ENCODE measurements at places on chromosomes 7 and 10.
A peak's percentile ranks its signal among the peaks of the same experiment; 100 is the strongest.

DNA sequence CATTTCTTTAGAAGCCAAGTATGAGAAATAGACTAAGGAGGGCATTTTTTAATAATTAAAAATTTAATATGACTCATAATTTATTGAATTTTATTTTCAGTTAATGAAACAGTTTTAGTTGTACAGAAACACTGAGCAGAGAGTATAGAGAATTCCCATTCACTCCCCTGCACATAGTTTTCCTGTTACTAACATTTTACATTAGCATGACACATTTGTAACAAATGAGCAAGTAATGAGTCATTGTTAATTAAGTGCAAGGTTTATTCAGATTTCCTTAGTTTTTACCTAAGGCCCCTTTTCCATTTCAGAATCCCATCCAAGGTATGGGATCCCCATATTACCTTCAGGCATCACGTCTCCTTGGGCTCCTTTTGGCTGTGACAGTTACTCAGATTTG lies 271.5 kb upstream of the FZD8 start:
- DNase-seq: no peak

DNA sequence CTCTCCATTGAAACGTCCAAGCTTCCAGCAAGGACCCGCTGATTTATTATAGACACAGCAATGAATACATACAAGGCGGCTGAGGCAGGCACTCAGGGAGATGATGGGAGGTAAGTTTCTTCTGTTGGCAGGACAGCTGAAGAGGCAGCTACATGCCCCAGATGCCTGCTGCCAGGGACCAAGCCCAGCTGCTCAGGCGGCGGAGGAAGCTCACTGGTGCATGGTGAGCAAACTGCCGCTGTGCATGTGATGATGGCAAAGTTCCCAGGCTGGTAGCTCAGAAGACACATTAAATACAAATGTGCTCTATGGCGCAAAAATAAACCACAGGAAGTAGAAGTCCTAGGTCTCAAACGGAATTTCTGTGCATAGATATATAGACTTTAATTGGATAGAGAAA lies 2.3 kb downstream of the DNTT start:
- peak; percentile 5 for DNase-seq

GRCh38 chr7:50664937-50665336 lies 99.7 kb upstream of the DDC start:
- DNase-seq: no peak

- DNase-seq: no peak
Measured at GRCh38 chr10:4354382-4354812, 471.6 kb upstream of the AKR1E2 start.

GRCh38 chr10:35236739-35237138 lies 99.6 kb upstream of the CCNY start:
- no peak for DNase-seq

DNA sequence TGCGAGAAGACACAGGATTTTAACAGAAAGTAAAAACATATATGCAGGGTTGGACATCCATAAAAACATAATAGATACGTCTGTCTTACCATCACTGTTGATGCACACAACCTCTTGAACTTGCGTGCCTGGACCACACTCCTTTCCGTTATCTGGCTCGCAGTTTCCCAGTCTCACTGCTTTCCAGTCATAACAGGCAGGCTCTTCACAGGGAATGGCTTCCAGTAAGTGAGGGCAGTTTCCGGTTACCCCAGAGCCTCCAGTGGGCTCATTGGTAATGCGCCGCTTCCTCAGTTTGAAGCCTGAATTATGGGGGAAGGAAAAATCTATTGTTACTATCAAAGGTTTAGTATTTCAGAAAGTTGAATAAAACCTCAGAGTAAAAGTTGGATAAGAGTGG lies 290.7 kb downstream of the THSD7A start:
- no peak for DNase-seq

DNA sequence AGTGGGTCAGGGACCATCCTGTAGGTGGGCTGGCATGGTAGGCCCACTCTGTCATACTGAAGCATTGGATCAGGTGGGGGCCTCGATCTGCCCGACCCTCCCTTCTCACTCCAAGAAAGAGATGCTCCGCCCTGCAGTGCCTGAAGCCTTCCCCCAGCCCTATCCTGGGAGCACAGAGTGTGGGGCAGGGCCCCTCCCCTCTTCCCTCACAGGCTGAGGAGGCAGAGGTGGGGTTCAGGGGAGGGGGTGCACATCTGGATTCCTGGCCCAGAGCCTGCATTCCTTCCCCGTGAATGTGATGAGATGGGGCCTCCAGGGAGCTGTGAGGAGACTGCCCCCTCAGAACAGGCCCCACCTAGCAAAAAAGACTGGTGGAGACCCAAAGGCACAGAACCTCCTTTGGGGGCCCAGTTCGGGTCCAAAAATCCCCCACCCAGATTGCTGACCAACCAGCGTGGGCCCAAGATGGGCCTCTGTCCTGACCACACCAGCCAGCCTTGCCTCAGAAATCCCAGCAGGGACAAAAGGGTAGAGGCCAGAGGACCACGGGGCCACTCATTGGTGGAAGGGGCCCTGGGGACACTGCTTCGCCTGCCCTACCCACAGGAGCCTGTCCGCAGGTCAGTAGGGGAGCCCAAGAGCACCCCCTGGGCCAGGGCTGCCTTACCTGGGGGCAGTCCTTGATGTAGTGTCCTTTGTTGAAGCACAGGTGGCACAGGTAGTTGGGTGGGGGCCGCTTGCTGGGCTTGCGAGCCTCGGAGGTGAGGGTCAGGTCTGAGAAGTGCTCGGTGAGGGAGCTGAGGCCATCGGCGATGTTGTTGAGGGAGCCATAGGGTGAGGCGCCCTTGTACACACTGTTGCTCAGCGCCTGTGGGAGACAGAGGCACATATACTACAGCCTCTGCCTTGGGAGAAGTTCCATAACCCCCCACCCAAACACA lies 13.3 kb downstream of the ZCCHC24 start:
- DNase-seq: no peak

- no peak for DNase-seq
Measured at GRCh38 chr10:133000648-133001047, 58.3 kb upstream of the CFAP46 start.

DNA sequence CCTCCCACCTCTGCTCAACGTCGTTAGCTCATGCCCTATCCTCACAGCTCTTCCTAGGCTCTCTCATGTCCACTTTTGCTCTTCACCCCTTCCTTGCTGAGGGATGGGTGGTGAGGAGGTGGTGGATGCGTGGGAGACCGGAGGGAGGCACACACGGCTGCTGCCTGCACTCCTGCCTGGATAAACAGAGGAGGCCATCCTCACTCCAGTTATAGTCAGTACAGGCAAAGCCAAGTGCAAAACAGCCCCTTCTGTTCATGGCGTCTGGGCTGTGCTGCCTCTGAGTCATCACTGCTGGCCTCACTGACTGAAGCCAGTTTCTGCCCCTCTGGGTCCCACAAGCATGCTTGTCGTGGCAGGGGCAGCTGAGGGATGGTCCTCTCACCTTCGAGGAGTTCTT lies 31.9 kb upstream of the LRRC4 start:
- DNase-seq: no peak

GRCh38 chr7:132475669-132476116 lies 100.6 kb downstream of the PLXNA4 start:
- DNase-seq: no peak
